ENCODE measurements at places on chromosomes 11 and 22. TPM values are rescaled to one million over a fixed set of nuclear protein-coding genes. Genes with fewer than 3 reads are reported as not detected.
A peak's percentile ranks its signal among the peaks of the same experiment; 100 is the strongest.

DNA sequence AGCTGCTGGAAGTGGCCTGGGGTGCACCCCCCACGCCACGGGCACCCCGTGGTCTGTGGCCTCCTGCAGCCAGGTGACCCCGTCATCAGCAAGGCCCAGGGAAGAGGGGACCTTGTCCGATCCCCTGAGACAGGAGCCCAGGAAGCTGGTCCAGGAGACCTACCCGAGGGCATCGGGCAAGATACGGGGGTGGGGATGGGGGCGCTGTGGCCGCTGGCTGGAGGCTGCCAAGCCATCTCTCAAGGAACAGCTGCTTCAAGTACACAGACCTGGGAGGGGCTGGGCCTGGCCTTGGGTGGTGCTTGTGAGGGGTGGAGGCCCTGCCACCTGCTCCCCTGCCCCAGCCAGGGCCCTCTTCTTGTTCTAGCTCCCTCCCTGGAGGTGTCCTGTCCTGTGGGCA, 1272.1 kb downstream of the BRD1 start:
- no peaks in the 10 kb centered on the region for H3K36me3 ChIP-seq
- no peaks in the 10 kb centered on the region for H3K27me3 ChIP-seq
- DNase-seq: no peak
- H3K27ac ChIP-seq: no peak overlapping the region
- H3K4me3 ChIP-seq: no peak overlapping the region
- H3K4me1 ChIP-seq: no peaks in the 10 kb centered on the region

DNA sequence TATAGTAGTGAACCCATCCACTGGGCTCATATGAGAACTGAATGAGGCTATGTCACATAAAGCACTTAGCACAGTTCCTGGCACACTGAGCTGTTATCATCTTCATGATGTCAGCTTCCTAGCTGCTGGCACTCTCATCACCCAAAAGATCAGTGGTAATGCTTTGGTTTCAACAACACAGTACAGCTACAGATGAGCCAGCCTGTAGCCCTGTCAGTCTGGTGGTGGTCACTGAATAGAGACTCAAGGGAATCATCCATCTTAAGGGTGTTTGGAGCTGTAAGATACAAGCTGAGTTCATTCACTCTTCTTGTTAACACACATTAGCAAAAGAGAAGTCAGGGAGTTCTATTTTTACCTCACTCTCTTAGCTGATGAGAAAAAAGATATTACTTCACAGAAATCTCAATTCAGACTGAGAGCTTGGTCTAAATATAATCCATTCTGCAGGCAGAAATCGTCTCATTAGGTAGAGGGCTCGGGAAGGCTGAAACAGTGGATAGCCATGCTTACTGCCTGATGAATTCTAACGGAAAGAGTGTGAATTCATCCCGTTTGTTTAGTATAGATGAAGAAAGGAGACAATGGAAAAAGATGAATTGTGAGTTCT, 6.3 kb upstream of the SLC1A2 start:
- no peaks in the 10 kb centered on the region for H3K36me3 ChIP-seq
- no peaks in the 10 kb centered on the region for H3K4me1 ChIP-seq
- H3K4me3 ChIP-seq: no peak overlapping the region
- no peak for DNase-seq
- H3K27me3 ChIP-seq: peaks cover 10% of the 10 kb centered on the region
- H3K27ac ChIP-seq: no peak overlapping the region

GRCh38 chr11:73221996-73222395, 3.9 kb downstream of the P2RY2 start:
- H3K4me1 ChIP-seq: peaks cover 19% of the 10 kb centered on the region
- H3K36me3 ChIP-seq: no peaks in the 10 kb centered on the region
- H3K27me3 ChIP-seq: no peaks in the 10 kb centered on the region
- DNase-seq: no peak
- H3K4me3 ChIP-seq: no peak overlapping the region
- H3K27ac ChIP-seq: no peak overlapping the region

- no peak overlapping the region for H3K27ac ChIP-seq
- no peak overlapping the region for H3K4me3 ChIP-seq
- no peaks in the 10 kb centered on the region for H3K4me1 ChIP-seq
- no peaks in the 10 kb centered on the region for H3K27me3 ChIP-seq
- no peaks in the 10 kb centered on the region for H3K36me3 ChIP-seq
Observed at GRCh38 chr11:7428196-7428595, 57.1 kb upstream of the OLFML1 start.

- H3K4me1 ChIP-seq: no peaks in the 10 kb centered on the region
- no peak overlapping the region for H3K27ac ChIP-seq
- no peak overlapping the region for H3K4me3 ChIP-seq
- DNase-seq: no peak
- H3K36me3 ChIP-seq: no peaks in the 10 kb centered on the region
Observed at GRCh38 chr11:125154378-125155099, 10.0 kb upstream of the PKNOX2 start.

- peak; percentile 15 for DNase-seq
- H3K27ac ChIP-seq: no peak overlapping the region
- H3K36me3 ChIP-seq: no peaks in the 10 kb centered on the region
Observed at GRCh38 chr22:26756675-26757293, 99.4 kb downstream of the MIAT start.

- H3K36me3 ChIP-seq: no peaks in the 10 kb centered on the region
- H3K27ac ChIP-seq: no peak overlapping the region
- no peak overlapping the region for H3K4me3 ChIP-seq
- no peaks in the 10 kb centered on the region for H3K27me3 ChIP-seq
- no peaks in the 10 kb centered on the region for H3K4me1 ChIP-seq
Observed at GRCh38 chr11:73946798-73947458, 3.9 kb upstream of the DNAJB13 start.

- H3K4me1 ChIP-seq: no peaks in the 10 kb centered on the region
- H3K4me3 ChIP-seq: no peak overlapping the region
Observed at GRCh38 chr22:26865021-26865420, 207.6 kb downstream of the MIAT start.

Gene UCP2
- 57.7 TPM for total RNA-seq

Gene MS4A12
- total RNA-seq: not detected
